Suppressor macrophage treated with lipopolysaccharide for 4 hours (primary cell): ENCODE measurements at places on chromosomes 11 and 22.

GRCh38 chr11:113928311-113928710, 23.7 kb downstream of the HTR3B start:
- DNase-seq, result peak; percentile 27

DNA sequence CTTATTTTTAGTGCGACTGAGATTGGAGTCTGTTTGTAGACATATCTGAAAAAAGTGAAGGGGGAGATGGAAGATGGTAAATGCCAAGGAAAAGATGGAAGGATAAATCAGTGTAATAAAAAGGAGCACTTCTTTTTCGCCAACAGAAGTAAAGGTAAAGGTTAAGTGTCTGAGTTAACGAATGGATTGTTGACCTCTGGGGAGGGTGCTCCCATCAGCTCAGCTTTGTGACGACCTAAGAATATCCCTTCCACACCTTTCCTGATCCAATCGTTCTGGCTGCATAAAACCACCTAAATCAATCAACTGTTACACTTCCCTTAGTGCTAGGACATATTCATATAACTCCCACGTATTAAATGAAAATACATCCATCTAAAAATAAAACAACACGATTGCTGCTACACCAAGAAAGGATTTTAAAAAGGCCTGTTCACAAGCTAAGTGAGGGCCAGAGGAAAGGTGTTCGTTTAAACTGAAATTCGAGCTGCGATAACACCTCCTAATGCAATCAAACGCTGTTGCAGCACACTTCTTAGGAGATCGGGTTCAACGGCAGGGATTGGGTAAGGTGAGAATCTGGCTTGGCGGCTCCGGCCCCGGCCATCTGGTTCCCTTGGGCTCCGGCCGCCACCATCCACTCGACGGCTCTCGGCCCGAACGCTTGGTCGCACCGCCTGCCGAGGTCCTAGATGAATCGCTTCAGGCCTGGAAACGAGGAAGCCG, 658 bp downstream of the C11orf71 start:
- DNase-seq, result no peak

DNA sequence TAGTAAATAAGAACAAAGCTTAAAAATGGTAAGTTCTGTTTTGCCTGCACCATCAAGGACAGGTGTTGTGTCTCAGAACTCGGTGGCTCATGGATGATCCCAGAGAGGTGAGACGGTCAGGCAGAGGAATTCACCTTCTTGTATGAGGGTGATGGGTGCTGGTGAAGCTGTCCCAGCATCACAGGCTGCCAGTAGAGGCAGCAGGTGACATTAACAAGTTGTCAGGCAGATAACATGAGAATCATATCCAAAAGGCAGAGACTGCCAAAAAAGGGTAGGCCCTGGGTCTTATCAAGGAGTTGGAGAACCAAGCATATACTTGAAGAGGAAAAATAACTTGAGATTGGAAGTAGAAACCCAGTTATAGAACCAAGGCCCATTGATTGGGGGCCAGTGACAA, 437.8 kb downstream of the DYNC2H1 start:
- no peak for DNase-seq

DNA sequence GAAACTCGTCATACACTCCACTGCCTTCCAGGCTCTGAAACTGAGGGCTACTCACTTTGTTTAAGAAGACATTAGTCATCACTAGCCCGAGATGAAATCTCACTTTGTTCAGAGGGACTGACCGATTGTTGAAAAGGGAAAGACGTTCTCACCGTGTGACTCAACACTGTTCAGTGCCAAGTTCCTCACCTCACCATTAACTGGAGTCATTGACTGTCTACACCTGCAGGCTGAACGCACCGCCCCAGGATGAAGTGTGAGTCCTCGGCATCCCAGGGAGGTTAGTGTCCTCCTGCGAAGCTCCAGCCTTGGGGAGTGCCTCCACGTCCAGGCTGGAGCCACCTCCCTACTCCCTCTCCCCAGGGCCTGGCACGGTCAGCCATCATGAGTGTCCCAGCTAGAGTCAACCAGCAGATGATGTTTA, 30.4 kb downstream of the FADD start:
- DNase-seq, result no peak

DNA sequence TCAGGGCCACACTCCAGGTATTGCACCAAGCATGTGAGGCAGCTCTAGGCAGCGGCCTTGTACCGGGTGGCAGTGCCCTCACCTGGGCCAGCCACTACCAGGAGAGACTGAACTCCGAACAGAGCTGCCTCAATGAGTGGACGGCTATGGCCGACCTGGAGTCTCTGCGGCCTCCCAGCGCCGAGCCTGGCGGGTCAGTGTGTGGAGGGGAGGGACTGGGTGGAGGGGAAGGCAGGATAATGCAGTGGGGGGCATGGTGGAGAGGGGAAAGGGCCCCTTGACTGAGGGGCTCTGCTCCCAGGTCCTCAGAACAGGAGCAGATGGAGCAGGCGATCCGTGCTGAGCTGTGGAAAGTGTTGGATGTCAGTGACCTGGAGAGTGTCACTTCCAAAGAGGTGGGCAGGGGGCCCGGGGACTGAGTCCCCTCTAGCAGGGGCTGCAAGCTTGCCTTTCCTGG, 4.2 kb downstream of the SSH3 start:
- no peak for DNase-seq

- no peak for DNase-seq
These were observed 62.6 kb downstream of the SWAP70 start for GRCh38 chr11:9726321-9727022.
